ENCODE measurements at places on chromosomes 2 and 18.

DNA sequence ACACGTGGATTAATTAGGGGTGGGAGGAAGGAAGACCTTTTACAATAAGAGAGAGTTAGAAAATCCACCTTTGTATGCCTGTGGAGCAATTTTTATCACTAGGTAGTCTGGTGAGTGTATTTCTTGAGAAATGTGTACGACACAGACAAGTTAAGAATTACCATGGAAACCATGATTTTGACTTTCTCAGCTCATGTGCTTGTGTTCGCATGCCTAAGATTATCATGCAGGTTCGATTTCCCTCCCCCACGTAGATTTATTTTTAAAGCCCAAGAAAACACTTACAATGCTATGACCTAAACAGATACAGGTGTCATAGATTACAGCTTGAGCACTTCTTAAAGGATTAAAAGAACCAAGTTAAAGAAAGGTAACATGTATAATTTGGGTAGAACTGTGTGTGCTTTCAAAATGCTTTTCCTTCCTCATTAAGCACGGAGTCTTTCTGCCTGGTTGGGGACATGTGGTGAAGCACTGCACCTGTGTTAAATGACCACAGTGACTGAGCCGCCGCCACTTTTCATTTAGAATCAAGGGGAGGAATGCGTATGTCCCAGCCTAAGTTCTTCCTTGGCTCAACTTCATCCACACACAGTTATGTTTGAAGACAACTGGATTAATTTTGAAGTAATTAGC lies 16.6 kb downstream of the SERTAD2 start:
- no peak for DNase-seq

DNA sequence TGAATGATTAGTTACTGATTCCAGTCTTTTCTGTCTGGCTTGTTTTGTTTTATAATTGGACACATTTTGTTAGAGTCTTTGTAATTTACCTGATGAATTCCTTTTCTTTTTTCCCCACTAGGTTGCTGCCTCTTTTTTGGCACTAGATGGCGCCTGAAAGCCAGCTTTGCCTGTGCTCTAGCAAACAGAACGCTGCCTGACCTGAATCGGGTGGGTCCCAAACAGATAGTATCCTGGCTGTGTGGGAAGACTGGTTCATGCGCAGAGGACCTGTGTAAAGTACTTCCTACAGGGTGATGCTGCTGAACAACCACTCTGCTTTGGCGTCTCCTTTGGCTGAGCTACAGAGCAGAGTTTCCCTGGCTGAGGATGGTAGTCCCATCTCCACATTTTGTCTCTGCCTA lies 288.2 kb downstream of the IKZF2 start:
- no peak for DNase-seq

GRCh38 chr2:183348492-183348891 lies 224.2 kb downstream of the NUP35 start:
- no peak for DNase-seq

DNA sequence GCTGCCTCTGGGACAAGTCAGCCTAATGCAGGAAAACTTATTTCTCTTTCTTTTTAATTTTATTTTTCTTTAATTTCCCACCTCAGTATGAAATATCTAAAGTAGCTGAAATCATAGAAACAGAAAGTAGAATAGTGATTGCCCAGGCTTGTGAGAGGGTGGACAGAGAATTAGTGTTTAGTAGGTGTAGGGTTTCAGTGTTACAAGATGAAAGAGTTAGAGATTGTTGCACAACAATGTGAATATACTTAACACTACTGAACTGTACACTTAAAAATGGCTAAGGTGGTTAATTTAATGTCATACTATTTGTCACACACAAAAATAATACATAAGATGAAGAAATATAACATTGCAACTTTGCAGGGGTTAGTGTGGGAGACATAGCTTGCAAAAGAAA lies 80.8 kb downstream of the NAT8 start:
- no peak for DNase-seq

Data from central memory CD8-positive, alpha-beta T cell (primary cell).